Kidney glomerular epithelial cell (primary cell): ENCODE measurements at places on chromosomes 11 and 22.

DNA sequence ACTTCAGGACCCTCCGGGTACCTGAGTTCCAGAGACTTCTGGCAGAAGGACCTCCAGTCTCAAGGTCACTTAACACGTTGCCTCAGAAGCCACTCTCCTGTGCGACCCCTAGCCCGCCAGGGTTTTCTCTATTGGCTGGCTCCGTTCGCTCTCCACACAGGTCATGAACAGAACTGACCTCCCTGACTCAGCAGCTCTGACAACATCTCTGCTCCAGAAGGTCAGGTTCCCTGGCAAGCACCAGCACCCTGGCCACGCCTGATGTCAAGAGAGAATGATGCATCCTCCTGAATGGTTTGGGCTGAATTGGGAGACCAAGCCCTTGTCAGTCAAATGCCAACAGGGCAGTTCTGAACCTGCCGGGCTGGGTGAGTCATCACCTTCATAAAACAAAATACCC lies 84.3 kb upstream of the TMEM45B start:
- no peak for DNase-seq

- DNase-seq: no peak
Observed at GRCh38 chr11:133966921-133967598, 10.3 kb upstream of the IGSF9B start.

DNA sequence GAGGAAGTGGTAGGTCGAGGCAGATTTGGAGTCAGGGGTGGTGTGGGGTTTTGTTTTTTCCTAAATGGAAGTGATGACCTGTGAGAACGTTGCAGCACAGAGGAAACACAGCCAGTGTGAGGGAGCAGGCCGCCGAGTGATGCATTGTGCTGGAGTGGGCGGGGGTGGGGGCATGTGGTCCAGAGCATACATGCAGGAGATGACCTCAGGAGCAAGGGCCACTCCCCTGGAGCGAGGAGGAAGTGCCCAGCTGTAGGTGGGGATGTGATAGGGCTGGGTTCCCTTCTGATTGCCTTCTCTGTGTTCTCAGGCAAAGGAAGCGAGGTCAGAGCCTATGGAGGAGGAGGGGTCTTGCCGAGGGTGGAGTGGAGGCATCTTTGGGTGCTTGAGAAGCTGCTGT lies 81.4 kb downstream of the PPP6R3 start:
- no peak for DNase-seq

DNA sequence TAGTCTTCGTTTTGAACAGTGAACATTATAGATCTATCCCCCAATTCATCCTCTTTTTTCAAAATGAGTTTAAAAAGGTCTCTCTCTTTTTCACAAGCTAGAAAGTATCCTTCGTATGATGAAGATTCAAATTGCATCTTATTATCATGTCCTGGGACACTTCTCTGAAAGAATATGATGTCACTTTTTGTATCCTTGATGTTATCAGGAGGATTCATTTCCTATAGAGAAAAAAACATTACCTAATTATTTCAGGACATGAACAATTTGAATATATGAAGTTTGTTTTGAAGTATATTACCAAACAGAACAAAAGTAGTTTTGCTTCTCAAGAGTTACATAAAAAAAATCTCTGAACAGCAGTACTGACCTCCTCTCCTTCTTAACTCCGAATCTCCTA lies 20.3 kb downstream of the IL18 start:
- DNase-seq: no peak

- no peak for DNase-seq
Observed at GRCh38 chr22:36923131-36923788, 9.8 kb downstream of the CSF2RB start.

- no peak for DNase-seq
Observed at GRCh38 chr11:104036588-104036987, at the start of gene DDI1. TSS of gene DDI1 (plus strand) at chr11:104036640. CDS start at chr11:104036823, 183 bp downstream.

DNA sequence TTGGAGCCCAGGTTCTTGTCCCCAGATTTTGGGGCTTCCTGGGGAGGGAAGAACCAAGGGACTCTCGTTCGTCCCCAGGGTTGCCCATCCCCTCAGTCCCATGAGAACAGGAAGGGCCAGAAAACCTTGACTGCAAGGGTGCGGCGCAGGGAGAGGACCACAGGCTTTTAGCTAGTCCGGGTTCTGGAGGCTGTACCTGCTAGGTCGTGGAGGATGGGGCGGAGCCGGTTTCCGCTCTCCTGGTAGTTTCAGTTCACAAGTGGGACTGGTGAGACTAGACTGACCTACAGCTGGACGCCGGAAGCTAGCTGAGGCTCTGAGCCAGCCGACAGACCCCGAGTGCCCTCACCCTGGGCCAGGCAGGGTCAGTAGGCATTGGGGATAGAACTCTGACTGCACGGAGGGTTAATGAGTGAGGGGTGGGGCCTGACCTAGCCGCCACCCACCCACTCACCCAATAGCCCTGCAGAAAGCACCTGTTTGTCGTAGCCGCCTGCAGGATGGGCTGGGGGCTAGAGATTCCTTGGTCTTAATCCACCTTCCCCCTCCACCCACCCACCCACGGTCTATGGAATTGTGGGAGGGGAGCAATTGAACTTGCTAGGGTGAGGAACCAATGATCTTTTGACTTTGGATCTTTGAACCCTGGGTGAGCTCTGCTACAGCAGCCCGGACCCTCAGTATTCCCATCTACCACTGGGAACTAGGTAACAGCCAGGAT lies 1.5 kb downstream of the MAFF start:
- DNase-seq: no peak

GRCh38 chr11:17412488-17413180 lies 24.2 kb upstream of the KCNJ11 start:
- no peak for DNase-seq

DNA sequence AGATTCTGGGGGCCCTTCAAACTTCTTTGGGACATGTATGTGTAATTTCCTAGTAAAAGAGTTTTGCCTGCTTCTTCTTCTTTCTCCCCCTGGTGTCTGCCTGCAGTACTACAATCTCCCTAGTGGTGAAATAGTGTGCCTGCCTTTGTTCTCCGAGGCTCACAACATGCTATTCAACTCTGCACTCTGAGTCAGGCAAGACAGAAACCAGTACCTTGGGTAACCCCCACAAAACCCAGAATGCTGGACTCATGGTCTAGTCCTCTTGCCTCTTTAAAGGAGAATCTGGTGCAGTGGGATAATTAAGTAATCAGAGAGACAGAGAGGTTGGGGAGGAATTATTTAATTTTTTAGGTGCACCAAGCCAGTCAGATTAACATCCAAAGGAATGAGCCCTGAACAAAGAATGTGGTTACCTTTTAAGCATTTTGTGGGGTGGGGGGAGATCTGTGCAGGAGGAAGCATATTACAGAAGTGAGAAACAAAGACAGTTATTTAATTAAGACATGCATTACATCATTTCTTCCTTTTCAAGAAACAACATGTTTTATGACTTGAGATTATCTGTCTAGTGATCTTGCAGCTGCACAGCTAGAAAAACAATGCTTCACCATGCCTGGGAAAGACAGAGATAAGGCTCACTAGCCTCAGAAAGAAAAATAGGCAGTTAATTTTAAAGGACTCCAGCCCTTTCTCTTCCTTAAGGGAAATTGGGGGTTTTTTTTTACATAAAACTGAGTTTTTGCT lies 11.0 kb upstream of the MS4A6A start:
- DNase-seq: peak; percentile 68

- no peak for DNase-seq
Observed at GRCh38 chr11:120718171-120718570, 206.6 kb downstream of the GRIK4 start.

GRCh38 chr11:65646958-65647701 lies 9.2 kb downstream of the SIPA1 start:
- DNase-seq: no peak

- DNase-seq: no peak
Observed at GRCh38 chr11:126366064-126366822, 10.8 kb downstream of the ST3GAL4 start.

DNA sequence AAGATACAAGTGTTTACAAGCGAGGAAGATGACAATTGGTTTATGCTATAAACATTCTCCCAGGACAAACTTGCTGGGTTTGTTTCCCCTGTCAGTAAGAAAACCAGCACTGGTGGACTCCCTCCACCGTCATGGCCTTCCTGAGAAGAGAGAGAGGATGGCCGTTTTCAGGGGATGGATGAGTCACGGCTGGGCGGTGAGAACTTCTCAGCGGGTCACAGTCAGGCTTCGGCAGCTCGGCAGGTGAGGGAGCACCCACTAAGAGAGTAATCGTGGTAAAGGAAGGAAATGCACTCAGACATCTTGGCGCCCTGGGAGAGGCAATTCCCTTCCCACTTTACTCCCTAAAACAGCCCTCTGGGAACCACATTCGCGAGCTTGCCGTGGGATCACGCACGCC lies 83.9 kb downstream of the NCAM1 start:
- no peak for DNase-seq

DNA sequence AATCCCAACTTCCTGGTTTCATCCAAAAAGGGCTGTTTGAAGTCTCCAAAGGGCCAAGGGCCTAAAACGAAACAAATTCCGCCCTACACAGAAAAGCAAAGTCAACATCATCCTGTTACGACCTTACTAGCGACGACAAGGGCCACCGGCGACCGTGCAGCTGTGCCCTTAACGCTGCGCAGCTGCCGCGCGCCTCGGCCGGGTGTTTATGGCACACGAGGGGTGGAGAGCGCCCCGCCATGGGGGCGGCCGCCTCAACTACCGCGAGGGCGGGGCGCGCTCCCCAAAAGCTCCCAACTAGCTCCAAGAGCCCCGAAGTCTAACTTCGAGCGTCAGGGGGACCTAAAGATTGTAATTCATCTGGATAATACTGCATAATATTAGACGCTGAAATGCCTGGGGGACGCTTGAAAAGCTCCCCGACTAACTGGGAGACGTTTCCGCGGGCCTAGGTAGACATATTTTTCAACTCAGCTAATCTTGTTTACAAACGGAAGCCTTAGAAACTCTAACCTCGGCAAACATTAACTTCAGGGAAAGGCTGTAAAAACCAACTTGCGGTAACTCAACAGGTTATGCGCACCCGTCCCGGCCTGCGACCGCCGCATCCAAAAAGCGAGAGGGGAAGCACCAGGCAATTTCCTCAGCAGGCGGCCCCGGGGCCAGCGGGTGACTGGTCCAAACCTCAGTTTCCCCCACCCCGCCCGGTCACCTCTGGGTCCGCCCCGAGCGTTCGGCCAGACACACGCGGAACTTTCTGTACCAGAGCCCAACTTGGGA lies 694 bp downstream of the TMEM123 start:
- DNase-seq: peak; percentile 53

DNA sequence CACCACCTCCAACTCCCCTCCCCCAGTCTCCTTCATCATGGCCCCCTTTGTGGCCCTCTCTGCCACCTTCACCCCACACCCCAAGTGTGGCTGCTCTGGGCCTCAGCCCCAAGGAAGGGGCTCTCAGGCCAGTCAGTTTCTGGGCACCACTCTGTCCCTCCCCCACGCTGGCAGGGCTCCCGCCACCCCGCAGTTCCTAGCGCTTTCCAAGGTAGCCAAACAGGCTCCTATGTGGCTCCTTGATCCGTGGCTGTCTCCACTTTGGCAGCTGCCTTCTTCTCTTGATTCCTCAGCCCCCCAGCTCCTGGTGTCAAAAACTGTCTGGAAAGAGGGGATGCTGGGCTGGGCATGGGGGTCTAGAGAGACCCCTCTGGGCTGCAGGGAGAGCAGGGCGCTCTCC lies 10.4 kb upstream of the CACNA1I start:
- no peak for DNase-seq

DNA sequence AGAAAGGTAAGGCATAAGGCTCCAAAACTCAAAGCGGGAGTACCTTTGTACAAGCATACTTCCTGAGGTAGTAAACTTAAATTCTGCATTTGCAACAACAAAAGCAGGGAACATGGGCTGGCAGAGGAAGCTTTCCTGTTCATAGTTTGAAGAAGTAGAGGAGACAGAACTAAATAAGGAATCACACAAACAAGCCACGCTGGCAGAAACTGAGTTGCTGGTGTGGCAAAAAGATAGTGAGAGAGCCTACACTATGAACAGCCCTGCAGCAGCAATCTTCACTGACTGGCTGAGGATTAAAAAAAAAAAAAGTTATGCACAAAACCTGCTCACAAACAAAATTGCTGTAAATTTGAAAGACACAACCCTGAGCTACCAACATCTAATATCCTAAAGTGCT lies 46.5 kb downstream of the FCHSD2 start:
- DNase-seq: no peak
